ENCODE measurements at places on chromosomes 2 and 18.

GRCh38 chr2:14157816-14158215 lies 474.7 kb upstream of the LRATD1 start:
- DNase-seq: no peak

DNA sequence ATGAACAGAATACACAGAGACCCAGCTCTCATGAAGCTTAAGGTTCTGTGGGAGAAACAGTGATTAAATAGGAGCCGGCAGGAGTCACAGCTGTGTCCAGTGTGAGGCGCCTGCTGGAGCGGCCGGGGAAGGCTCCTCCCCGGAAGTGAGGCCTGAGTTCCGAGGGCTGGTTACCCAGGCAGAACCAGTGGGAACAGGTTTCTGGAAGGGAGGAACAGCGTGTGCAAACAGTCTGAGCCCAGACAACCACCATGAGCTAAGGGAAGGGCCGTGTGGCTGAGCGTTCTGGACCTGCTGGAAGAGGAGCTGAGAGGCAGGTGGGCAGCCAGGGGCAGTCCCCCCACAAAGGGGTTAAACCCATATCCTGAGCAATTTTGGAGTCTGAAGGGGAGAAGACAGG lies 26.0 kb upstream of the NPAS2 start:
- DNase-seq: no peak

- no peak for DNase-seq
These were observed 61.2 kb downstream of the LRPPRC start for GRCh38 chr2:43934567-43934966.

DNA sequence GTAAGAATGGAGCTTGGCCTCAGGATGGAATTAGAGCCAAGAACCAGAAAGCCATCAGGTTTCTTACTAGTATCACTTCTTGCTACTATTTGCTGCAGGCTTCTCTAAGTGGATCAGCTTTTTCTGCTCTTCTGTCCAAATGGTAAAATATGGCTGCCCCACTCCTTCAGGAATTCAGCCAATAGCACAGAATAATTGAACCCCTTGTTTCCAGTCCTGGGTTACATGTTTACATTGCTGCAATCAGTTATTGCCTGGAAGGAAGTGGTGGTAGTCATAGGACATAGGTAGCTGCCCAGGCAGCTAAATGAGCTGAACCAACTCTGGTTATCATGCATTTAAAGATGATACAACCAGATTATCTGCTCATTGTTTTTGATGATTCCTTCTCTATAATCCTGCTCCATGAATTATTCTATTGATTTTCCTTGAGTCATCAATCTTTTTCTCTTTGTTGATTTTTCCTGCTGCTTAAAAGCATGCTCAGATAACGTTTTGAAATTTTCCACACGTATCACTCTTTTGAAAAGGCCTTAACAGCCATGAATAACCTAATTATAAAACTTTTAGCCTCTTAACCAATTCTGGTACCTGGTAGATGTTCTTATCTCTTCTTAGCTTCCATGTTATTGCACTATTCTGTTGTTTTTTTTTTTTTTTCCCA lies 12.6 kb downstream of the AGPS start:
- no peak for DNase-seq

DNA sequence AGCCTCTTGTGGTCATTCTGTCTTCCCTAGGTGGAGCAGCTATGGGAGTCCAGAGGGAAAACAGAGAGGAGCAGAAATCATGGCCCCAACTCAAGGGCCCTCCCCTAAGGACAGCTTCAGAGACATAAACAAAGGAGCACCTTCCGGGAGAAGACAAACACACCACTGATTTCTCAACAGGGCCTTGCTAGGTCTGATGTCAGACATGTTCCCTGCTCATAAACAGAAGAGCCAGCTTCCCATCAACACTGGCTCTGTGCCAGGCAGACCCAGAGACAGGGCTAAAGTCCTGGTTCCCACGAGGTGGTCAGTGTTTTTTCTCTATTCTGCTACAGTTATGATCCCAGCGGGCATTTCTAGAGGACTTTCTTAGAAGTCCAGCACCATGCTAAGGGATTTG lies 19.3 kb downstream of the CXCR2 start:
- no peak for DNase-seq

- no peak for DNase-seq
These were observed 120.3 kb downstream of the RDH14 start for GRCh38 chr2:18440141-18440661.

- no peak for DNase-seq
These were observed 480.4 kb downstream of the PARD3B start for GRCh38 chr2:205025580-205026240.

DNA sequence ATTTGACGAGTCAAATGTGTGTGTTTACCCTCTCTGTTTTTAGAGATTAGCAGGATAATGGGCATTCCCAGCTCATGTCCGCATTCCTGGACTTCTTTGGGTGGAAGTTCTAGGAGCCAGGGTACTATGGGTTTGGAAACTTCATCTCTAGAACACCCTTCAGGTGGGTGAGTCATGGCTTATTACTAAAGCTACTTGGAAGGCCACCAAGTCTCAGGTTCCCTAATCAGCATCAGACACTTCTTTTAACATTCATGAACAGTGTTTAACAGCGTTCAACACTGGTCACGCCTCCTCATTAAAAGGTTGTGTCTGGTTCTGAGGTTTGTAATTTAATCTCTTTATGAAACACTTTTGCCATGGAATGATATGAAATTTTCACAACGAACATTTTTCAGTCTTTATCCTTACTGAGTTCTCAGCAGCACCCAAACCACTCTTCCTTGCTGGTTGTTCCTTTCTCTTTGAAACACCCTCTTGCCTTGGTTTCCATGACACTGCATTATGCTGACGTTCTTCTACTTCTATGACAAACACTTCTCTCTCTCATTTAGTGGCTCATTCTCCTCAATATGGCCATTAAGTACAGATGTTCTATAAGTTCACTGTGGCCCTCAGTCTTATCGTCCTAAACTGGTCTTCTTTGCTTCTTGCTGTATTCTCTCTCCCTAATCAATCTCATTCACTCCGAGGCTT lies 49.3 kb downstream of the MMADHC start:
- DNase-seq: no peak

DNA sequence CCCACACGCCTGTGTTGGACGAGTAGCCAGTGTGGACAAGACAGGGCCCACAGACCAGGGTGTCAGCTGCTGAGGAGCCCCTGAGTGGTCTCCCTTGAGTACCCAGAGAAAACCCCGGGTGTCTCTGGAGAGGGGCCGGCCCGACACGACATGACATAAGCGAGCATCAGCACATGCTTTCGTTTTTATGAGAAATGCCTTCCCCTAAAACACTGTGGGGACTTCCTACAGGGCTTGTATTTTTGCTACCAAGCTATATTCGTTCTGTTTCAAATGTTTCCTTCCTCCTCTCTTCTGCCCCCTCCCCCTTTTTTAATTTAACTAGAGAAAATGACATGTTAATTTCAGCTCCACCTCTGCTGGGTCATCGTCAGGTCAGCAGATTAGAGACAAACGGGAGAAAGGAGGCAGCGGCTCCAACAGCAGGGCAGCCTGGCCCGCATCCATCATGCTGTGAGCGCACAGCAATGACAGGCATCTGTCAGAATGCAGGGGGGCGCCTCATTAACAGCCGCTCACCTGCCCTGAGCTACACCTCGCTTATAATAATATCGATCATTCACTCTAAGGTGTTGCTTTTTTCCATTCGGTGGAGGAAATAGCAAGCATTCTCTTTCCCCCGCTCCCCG lies 286.2 kb downstream of the ZNF516 start:
- no peak for DNase-seq

DNA sequence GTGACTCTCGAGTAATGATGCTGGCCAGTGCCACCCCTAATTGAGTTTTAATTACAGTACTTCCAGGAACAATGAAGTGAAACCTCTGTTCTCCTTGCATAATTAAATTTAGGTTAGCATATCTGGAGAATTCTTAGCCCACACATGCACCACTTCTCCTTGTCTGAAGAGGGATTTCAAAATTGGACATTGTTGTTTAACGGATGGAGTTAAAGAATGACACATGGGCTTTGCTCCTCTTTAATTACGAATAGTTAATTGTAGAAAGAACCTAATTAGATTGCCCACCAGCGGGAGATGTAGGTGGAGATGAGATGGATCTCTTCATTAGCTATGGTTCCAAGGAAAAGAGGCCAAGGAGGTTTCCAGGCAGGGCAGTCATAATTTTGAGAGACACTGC lies 33.1 kb upstream of the EN1 start:
- no peak for DNase-seq

DNA sequence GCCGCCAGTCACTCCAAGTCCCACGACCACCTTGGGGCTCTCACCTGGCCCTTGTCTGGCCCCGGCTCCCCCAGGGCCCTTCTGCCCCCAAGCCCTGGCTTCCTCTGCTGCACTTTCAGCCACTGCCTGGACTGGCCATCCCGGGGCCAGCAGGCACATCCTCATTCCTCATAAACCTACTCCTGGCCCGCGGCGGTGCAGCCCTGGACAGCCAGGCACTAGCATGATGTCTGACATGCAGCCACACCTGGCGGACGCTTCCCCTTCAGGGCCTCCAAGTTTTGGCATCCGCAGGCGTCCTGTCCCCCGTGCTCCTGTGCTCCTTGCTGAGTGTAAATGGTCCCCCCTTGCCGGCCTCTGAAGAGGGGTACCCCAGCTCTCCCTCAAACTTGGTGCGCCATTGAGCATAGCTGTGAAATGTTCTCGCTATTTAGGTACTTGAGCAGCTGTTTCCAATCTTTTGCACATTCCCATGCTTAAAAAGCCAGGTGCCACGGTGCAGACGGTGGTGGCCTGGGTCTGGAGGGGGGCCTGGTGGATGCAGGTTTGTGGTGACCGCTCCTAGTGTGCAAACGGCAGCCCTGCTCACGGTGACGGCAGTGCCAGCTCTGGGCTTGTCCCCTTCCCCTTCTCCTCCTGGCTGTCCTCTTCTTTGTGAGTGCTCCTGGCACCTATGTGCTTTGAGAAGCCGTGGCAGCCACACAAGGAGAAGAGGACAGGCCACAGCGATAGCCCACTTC lies 123.8 kb downstream of the MBP start:
- DNase-seq: no peak

DNA sequence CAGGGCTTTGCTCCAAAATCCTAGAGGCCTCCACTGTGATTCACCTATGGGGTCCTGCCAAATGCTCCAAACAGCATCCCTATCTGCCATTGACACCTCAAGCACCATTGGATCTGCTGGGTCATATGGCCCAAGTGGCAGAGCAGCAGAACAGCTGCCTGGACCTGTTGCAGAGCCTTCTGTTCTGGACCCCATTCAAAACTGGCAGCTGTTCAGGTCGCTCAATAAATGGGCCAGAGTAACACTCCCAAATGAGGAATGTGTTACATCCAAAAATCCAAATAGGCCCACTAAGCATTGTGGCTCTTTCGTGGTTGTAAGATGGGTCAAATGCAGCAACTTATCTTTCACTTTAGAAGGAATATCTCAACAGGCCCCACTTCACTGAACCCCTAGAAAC lies 783.6 kb downstream of the DCDC2C start:
- no peak for DNase-seq

DNA sequence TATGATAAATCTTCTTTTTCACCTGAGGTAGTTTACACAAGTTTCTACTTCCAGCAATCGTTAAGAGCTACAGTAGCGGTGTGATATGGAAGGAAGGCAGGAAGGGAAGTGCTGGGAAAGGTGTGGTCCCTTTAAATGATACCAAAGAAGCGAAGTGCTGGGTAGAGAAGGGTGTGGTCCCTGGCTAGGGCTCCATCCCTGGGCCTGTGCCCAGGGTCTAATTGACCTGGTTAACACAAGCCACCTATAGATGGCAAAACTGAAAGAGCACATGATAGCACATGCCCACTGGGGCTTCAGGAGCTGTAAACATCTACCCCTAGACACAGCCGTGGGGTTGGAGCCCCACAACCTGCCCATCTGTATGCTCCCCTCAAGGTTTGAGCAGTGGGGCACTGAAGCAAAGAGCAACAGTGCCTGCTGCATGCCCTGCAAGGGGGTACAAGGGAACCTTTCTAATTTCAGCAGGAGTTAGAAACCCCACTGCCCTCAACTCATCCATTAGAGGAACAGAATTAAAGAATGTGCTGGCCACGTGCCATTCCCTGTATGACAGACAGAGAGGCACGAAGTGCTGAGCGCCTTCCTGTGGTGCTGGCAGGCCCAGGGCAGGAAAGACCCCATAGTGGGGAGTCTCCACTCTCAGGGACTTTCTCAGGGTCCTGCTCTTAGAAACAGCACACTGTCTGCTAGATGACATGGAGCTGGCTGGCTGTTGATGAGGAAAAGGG lies 153.1 kb upstream of the LMAN1 start:
- no peak for DNase-seq

- DNase-seq: peak; percentile 80
These were observed 1.0 kb downstream of the SP5 start for GRCh38 chr2:170715932-170716777.

GRCh38 chr2:111049792-111050640 lies 70.7 kb upstream of the BCL2L11 start:
- DNase-seq: peak; percentile 89

GRCh38 chr2:96772903-96773671 lies 12.4 kb downstream of the CNNM4 start:
- no peak for DNase-seq

GRCh38 chr2:25103287-25103871 lies 61.5 kb downstream of the EFR3B start:
- DNase-seq: no peak

GRCh38 chr18:9469685-9470084 lies 5.6 kb upstream of the RALBP1 start:
- DNase-seq: no peak

- DNase-seq: no peak
These were observed 29.8 kb upstream of the MRPL33 start for GRCh38 chr2:27741673-27742072.

- no peak for DNase-seq
These were observed 230.4 kb downstream of the MEIS1 start for GRCh38 chr2:66665124-66665984.

DNA sequence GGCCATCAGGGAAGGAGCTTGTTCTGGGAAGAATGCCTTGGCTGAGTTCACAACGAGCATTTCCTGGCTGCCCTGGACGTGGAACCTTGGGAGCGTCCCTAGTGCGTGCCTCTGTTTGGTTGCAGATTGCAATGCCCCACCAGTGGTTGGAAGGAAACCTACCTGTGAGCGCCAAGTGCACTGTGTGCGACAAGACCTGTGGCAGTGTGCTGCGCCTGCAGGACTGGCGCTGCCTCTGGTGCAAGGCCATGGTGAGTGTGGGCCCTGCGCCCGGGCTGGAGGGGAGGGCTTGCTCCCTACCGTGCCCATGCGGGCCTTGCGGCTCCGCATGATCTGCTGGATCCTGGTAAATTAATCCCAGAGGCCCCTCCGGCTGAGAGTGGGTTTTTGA lies 81.9 kb downstream of the DGKD start:
- DNase-seq: no peak

- no peak for DNase-seq
These were observed 613 bp downstream of the COL5A2 start for GRCh38 chr2:189178726-189179569.

GRCh38 chr2:71785516-71785981 lies 332.2 kb downstream of the DYSF start:
- DNase-seq: no peak

GRCh38 chr2:65198737-65199136 lies 28.9 kb upstream of the ACTR2 start:
- DNase-seq: no peak

DNA sequence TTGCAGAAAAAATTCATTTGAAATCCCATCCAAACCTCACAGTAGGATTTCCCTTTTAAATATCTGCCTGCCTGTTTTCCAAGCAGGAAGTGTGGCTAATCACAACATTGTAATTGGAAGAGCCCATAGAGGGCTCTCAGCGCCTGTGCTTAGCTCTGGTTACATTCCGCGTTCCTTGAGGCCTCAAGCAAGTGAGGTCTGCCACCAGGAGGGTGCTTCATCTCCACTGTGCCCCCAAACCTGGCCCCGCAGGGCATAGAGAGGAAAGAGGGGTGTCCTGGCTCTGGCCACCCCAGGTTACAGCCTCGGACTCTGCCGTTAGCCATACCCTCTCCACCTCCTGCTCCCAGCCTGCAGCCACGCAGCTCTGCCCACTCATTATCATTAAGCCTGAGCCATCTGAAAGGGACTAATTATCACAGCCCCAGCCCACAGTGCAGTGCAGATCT lies 214.8 kb downstream of the SP3 start:
- no peak for DNase-seq
